Ammon's horn (tissue), 1 donor: ENCODE measurements at places on chromosomes 3 and 15.

DNA sequence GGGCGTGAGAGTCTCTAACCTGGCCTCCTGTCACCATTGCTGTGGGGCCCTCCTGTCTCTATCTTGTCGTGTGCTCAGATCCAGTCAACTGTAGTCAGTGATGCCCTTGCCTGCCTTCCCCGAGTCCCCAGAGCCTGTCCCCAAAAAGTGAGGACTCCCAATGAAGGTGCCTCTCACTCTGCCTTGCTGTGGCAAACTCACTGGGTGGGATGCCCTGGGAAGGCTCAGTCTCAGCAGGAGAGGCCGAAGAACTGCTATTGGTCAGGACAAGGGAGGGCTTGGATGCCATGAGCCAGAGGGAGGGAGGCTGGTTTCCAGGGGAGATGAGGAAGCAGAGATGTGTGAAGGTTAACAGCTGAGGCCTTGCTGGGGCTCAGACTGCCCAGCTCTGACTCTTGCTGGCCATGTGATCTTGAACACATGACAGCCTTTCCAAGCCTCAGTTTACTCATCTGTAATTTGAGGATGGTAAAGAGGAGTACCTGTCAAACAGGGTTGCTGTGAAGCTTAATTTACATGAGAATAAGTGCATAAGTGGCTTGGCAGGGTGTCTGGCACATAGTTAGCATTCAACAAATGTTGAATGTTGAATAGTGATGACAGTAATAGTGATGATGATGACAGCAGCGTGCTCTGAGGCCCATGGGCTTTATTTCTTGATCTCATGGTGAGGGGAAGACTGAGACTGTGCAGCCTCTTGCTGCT is 8.2 kb downstream of the KY start:
- no peak for DNase-seq

- peak; percentile 35 for DNase-seq
These were observed 34.5 kb downstream of the PLA2G4D start for GRCh38 chr15:42059661-42060476.

GRCh38 chr15:76258460-76258859 is 52.8 kb downstream of the ETFA start:
- DNase-seq: no peak

DNA sequence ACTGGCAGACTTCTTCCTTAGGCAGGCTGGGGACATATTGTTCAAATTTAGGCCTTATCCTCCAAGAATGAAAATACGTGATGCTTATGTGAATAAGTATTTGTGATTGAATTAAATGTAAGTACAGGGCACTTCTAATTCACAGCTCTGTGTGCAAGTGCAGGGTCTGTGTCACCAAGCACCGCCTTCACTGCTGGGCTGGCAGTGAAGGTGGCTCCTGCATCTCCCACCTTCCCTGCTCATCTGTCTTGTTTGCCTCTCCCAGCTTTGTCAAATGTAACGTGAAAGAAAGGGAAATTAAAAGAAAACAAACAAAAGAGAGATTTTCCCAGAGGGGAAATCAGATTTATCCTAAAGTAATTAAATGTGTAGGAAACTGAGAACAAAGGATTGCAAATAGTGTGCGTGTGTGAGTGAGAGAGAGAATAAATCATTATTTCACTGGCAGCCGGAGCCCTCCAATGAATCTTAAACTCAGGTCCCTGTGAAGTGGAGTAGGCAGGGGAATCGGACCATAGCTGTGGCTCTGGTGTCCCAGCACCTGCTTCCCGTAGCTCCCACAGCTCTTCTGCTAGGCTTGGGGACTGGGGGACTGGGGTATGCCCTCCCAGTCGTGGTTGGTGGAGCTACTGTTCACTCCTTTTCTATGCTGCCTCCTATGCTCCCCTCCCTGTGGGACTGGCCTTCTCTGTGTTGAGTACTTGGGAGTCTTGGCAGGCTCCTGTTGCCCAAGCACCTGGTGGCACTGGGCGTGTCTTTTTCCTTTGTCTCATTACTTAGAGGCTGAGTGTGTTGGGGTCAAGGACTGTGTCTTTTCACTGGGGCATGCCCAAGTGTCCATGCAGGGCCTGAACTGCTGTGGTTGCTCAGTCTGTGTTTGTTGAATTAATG is 222.2 kb downstream of the EPHB1 start:
- no peak for DNase-seq

DNA sequence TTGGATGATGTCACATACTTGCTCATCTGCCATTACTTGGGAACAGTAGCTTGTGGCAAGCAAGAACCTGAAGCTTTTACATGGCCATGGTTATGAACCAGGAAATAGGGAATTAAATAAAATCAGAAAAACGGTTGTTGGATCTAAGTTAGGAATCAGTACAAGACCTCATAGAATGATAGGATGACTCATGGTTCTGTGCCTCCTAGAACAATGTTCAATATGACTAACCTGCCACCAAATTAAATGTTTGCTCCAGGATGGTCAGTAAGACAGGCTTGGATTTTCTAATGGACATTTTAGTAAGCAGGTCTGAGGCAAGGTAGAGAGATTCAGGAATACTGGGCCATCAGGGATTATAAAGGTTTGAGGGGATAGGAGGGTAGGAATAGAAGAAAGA is 218.9 kb downstream of the PLOD2 start:
- no peak for DNase-seq

- DNase-seq: no peak
These were observed 155.9 kb upstream of the CNTN4 start for GRCh38 chr3:1942781-1943180.

- DNase-seq: no peak
These were observed 8.0 kb downstream of the MGLL start for GRCh38 chr3:127814325-127814781.

- no peak for DNase-seq
These were observed 28.1 kb upstream of the CD200R1L start for GRCh38 chr3:112874725-112875124.

GRCh38 chr15:83413054-83413719 is 34.0 kb upstream of the SH3GL3 start:
- no peak for DNase-seq

DNA sequence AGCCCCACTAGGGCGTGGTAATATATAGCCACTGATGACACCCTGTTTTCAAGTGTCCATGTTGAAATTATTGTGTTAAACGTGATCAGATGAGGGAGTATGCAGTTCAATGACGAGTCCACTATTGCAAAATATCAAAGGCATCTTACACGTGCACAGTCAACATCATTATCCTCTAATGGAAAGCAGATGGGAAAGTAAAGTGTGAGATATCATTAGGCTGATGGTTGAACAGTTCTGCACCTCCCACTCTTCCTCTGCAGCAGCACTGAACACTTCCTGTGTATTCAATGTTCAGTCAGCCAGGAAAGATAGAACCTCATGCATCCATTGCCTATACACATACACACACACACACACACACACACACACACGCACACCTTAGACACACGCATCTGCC is 431.8 kb upstream of the CCDC54 start:
- DNase-seq: no peak

DNA sequence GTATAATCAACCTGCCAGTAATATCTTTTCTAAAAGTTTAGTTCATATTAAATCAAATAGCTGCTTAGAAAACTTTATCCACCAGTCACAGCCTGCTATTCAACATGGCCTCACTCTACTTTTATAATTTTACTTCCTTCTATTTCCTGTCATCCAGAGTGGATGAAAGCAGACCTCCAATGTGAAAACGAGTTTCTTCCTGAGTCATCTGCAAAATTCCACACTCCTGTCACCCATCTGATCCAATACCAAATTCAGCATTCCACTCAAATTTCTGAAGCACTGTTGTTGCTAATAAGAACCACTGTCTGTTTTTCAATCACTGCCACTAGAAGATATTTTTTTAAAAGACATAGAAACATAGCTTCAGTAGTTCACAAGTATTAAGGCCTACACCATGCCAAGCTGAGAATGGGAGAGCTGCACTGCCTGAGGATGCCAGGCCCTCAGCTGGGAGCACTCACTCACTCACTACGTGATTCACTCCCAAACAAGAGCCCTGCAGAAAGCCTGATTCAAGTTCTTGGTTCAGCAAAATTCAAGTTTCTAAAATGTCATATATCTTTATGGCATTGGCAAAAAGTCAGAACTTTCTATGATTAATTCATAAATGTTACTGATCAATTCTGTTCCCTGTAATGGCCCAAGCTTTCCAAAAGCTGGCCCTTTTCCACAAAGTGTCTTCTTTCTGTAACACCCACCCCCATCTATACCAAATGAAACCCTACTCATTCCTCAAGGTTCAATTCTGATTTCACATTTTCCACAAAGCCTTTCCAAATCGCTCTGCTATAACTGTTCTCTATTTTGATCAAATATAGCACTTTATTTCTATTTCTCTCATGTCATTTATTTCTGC is 82.9 kb downstream of the FSIP1 start:
- DNase-seq: no peak

GRCh38 chr15:99764522-99764921 is 31.3 kb upstream of the LYSMD4 start:
- no peak for DNase-seq

DNA sequence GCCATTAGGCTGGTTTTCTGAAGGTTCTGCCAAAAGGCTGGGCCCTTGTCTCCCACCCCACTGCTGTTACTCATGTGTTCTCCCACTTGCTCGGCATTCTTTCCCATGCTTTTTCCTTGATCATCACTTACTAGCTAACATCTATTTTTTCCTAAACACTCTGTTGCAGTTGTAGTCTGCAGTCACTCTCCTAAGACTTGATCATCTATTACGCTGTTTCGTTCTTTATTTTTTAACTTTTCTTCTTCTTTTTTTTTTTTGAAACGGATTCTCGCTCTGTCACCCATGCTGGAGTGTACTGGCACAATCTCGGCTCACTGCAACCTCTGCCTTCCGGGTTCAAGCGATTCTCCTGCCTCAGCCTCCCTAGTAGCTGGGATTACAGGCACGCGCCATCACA is 176.3 kb downstream of the IGF1R start:
- DNase-seq: no peak

GRCh38 chr3:196620161-196620604 is 19.3 kb upstream of the NRROS start:
- DNase-seq: no peak

DNA sequence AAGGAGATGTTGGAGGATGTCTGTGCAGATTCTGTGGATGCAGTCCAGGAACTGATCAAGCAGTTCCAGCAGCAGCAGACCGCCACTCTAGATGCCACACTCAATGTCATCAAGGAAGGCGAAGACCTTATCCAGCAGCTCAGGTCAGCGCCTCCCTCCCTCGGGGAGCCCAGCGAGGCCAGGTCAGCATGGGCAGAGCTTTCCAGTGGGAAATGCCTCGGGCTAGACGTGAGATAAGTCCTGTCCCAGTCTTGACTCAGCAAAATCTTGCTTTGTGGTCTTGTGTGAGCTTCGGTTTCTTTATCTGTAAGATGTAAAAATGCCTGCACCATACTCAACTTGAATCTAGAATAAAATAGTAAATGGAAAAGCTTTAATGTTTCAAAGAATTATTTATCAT is 335.1 kb upstream of the UMPS start:
- no peak for DNase-seq

GRCh38 chr3:81886081-81886480 is 124.6 kb upstream of the GBE1 start:
- DNase-seq: no peak

DNA sequence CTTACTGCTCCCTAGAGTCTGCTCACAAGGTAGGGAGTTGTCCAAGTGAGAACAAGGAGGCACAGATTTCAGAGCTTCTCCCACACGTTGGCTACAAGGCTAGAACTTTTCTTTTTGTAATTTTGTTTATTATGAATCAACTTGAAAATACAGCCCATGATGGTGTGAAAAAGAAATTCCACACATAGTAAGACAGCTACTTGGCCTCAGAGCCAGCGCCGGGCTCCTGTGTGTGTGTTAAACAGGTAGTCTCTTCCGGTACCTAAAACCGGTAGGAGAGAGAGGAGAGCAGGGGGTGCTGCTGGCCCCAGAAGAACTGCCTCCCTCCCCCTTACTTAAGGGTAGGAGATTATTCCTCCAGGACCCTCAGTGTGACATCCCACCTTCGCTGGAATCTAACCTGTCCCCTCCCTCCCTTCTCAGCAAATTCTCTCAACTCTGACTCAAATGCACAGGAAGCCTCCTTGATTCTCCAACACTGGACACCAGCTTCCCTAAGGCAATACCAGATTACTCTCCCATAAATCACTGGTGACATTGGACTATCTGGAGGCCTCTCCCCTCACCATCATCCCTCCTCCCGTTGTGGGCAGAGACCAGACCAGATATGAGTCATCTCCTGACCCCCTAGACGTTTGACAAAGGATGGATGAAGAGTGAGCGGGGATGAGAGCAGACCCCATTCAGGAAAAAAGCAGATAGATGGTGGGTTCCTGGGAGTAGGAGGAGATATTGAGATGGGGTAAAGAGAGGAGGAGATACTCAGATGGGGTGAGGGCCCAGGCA is 4.5 kb upstream of the IP6K1 start:
- DNase-seq: no peak

DNA sequence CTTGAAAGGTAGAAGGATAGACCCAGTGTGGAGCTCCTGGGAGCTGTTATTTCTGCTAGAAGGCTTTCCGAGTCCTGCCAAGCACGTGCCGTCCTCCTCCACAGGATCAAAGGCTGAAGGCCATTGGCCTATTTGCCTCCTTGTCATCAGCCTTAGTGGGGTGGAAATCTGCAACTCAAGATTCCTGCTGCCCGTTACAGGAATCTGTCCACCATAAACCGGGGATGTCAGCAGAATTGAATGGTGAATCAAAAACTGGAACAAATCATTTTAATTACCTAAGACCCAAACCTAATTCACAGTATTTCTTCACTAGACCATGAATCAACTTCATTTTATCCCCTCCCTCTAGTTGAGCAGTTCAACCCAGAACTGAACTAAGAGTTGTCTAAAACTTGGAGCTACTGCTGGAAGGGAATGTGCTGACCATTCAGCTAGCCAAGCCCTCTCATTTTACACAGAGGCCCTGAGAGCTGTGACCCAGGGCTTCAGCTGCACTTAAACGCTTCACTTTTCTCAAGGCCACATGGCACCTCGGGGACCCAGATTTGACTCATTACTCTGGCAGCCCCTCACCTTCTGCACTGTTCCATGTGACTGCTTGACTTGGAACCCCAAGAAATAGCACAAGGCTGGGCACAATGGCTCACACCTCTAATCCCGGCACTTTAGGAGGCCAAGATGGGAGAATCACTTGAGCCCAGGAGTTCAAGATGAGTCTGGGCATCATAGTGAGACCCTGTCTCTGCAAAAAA is 36.8 kb upstream of the KIF23 start:
- DNase-seq: no peak

GRCh38 chr15:97903971-97904572 is 56.4 kb upstream of the ARRDC4 start:
- peak; percentile 78 for DNase-seq

- no peak for DNase-seq
These were observed 62.5 kb upstream of the LIPC start for GRCh38 chr15:58369261-58369701.

DNA sequence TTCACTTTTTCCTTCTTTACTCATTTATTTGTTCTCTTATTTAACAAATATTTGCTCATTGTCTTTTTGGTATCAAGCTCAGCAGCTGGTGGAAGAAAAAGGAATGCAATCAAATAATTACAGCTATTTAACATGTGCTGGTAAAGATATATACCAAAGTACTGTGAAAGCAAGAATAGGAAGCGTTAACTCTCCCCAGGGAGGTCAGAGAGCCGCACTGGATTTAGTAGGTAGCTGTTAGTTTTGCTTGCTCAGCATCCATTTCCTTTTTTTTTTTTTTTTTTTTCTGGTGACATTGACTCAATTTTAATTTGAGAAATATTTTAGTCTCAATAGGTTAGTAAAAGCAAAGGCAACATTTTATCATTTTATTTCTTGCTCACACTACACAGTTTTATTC is 308.5 kb upstream of the MDFIC2 start:
- DNase-seq: no peak

- no peak for DNase-seq
These were observed 722.6 kb downstream of the FHIT start for GRCh38 chr3:60528651-60529050.
